ENCODE measurements at places on chromosomes 2 and 18.

- DNase-seq = no peak
Observed at GRCh38 chr2:215029936-215030335, 108.5 kb downstream of the ABCA12 start.

DNA sequence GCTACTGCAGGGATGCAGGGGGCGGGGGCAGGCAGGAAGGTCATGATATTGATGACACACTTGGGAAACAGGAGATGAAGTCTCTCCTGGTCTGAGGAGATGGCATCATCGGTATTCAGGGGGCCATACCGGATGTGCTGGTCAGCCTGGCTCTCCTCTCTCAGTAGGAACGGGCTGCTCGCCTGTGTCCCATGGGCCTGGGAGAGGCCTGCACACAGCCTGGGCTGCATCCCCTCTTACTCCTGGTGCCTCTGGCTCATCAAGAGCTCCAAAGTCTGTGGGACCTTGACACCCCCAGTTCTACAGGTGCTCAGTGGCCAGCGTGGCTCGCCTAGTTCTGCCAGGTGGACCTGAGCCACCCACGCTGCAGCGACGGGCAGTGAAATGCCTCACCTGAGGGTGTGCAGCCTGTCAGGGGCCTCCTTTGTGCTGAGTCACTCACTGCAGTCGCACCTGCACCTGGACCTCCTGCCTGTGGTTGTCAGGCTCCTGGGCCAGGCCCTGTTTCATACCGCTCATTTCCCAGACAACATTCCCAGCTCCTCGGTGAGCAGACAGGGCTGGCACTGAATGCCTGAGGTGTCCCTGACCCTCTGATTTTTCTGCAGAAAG is 18.6 kb upstream of the CNDP1 start:
- no peak for DNase-seq

DNA sequence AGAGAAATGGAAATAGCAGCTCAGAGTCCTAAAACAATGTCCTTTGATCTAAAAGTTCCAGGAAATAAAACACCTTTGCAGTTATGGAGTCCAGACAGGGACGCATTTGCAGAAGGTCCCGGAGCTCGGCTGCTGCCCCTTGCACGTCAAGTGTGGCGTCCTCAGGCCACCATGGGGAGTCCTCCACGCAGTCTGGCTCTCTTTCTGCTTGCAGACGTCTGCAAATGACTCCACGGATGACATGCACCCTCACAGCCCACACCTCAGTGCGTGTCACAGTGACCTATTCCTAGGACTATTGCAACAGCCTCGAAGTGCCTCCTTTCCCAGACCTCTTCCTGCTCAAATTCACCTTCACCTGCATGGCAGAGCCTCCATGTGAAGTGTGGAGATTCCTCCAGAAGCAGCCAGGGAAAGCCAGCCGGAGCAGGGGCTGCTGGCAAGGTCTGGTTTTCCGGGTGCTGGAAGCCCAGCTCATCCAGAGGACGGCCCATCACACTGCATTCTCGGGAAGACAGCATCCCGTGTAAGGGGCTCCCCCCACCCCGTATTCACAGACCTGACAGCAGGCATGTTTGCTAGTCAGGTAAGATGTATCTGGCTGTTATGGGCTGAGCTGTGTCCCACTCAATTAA is 137.7 kb downstream of the ASB1 start:
- no peak for DNase-seq

DNA sequence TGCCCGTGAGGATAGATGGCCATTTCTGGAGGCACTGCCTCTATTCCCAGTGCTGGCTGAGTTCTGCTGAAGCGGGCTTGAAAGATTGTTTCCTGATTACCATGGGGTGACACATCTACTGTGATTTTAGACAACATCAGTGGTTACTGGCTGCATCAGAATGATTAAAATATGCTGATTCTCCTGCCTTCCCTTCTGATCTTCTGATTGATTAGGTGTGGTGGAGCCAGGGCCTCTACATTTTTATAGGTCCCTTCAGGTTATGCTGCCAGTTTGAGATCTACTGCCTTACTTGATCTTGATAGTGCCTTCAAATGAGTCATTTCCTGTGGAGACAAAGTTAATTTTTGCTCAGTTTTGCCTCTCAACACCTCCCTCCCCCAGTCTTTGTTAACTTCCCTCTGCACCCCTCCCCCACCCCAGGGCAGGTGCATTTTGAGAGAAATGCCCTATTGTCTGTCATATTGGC is 31.6 kb upstream of the SNORC start:
- peak; percentile 59 for DNase-seq

GRCh38 chr2:236993-237539 is 26.8 kb downstream of the SH3YL1 start:
- no peak for DNase-seq

DNA sequence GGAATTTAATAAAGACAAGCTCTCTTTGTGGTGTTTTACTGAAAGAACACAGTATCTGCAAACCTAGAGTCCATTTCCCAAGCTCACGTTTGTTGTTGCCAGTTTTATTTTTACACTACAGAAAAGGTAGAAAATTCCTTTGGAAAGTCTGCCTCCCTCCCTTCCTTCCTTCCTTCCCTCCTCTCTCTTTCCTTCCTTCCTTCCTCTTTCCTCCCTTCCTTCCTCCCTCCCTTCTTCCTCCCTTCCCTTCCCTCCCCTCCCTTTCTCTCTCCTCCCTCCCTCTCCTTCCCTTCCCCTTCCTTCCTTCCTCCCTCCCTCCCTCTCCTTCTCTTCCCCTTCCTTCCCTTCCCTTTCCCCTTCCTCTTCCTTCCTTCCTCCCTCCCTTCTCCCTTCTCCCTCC is 136.3 kb upstream of the REV1 start:
- DNase-seq = no peak

DNA sequence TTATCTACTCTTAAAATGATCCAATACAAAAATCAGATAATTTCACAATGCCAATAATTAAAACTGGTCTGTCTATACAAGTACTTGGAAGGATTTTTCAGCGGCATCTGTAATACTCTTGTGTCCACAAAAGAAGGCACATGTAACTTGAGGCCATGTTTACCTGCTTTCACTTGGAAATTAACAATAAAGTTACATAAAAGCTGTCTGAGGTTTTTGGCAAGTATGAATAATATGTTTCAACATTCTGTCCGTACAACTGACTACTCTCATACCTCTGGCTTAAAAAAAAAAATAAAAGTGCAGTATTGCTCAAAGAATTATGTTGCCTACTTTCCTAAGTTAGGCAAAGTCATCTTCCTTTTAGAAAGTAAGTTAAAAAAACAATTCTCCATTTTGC is 253.6 kb downstream of the NBAS start:
- no peak for DNase-seq

GRCh38 chr2:36482576-36483214 is 115.3 kb downstream of the FEZ2 start:
- no peak for DNase-seq

- DNase-seq = no peak
Observed at GRCh38 chr2:209526561-209526960, 102.7 kb downstream of the MAP2 start.

DNA sequence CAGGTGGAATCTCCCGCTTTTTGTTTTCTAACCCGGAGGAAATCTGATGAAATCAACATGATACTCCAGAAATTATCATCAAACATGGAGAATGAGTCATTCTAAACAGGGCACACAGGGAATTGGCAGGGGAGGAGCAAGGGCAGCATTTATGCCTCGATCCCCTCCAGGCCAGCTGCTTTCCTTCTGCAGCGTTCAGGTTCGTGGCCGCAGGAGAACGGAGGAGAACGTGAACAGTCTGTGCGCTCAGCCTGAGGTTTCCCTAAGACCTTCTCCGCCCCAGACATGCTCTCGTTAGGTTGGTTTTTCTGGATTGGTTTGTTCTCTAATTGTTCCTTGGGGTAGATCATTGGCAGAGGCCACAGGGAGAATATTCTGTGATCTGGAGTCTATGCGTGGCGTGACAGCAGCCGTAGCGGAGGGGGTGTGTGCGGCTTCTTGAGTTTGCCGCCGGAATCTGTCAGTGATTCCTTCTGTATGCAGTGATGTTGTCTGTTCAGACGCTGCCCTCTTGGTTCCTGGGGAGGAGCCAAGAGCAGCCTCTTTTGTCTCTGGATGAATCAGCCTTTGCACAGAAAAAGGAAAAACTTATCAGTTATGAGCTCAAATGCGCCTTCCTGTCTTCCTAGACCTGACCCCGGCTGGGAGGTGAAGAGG is 75.9 kb downstream of the SH3BP4 start:
- DNase-seq = no peak

GRCh38 chr2:134578316-134578715 is 140.5 kb downstream of the TMEM163 start:
- DNase-seq = no peak

GRCh38 chr2:108220191-108220590 is 19.6 kb upstream of the SULT1C3 start:
- DNase-seq = no peak

DNA sequence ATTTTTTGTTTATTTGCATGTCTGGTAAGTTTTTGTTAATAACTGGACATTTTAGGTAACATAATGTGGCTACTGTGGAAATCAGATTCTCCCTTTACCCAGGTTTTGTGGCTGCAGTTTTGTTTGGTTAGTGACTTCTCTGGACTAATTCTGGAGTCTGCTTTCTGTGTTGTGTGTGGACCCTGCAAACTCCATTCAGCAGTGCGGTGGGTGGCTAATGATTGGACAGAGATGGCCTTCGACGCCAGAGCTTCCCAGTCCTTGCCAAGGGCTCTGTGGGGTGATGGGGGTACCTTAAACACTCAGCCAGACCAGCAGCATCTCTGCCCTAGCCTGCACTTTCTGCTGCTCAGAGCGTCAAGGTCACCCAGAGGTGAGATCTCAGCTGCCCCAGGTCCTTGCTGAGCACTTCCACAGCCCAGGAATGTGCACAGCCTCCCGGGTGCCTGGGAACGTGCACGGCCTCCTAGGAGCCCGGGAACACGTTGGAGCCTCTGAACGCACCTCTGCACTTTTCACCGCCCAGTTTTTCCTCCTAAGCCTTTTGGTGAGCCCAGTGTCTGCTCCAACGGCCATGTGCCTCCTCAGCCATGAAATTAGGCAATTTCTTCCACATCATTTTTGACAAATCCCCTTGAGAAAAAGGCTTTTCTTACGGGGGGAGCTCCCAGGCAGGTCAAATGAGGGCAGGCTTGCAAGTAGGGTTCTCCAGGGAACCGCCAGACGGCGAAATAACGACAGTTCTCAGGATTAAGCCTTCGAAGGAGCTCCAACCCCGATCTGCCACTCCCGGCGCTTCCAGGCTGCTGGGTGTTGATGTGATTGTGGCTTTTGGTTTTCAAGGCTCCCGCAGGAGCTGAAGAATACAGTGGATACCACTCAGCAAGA is 35.2 kb upstream of the KLF11 start:
- no peak for DNase-seq

DNA sequence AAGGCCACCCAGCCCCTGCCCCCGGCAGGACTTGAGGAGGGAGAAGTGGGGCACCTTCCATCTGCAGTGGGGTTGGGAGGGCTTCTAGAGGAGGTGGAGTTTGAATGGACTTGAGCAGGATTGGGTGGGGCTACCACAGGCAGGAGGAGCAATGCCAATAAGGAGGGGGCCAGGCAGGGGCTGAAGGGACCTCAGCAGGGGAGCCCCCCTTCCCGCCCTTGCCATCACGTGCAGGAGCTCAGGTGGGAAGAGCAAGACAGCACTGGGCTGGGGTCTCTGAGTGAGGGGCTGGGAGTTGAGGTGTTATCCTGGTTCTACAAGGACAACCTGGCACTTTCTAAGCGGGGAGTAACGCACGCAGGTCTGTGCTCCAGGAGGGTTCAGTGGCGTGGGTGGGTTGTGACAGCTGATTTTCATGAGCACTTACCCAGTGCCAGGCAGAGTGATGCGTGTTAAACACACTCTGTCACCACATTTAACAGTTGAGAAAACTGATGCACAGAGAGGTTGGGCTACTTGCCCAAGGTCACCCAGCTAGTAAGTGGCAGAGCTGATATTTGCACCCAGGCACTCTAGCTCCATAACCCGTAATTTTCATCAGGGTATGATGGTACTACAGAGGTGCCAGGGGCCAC is 4.8 kb downstream of the CHRND start:
- DNase-seq = no peak

- DNase-seq = no peak
Observed at GRCh38 chr2:174054926-174055325, 89.8 kb upstream of the SP3 start.

DNA sequence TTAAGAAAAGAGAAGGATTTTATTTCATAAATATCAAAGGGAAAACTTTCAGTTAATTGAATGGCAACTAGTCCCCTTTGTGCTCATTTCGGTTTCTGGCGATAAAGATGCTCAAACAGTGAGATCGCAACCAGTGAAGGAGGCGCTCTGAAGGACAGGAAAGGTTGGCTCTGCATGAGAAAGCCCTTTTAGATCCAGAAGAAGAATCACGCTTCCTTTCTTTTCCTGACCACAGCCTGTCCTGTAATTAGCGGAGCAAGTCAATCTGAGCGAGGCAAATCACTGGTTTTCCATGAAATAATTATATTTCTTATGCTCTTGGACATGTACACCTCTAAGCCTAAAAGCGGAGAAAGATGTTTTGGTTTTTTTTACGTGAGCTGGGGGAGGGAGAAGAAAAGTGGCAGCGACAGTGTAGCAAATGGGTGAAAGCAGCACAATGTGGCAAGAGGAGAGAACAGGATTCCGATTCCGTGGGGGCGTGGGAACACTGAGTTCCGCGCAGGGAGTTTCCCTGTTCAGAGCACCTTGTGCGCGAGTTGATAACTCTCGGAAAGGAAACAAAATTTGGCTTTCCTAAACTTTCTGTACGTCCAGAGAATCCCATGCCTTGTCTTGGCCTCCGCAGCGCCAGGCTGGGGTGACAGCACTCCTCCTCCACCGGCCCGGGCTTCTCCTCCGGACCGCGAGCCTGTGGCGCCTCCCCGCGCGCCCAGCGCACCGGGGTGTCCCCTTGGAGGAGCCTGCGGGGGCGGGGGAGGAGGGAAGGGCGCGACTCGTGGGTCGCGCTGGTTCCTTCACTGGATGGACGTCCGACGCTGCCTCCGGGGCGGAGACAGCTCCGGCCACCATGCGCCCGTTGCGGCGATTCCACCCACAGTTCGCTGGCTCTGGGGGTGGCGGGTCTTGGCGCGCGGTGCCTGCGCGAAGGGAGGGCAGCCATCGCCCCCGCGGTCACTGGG is 620 bp upstream of the SLC9A2 start:
- DNase-seq = peak; percentile 33

DNA sequence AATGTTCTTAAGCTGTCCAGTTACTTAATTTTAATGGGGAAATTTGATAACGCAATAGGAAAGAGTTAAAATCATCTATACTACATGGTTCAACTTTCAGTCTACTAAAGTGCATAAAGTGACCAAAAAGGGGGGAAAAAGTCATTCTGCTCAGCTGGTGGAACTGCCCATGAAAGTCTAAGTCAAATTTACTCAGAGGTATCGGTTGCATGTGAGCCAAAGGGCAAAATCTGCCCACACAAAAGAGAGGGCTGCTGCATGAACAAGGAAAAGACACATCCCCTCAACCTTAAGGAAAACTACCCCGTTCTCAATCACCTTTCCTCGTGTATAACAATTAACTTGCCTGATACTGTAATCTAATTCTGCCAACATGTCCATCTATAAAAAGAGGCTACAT is 126.1 kb downstream of the TCF4 start:
- no peak for DNase-seq

GRCh38 chr2:170842785-170843184 is 26.1 kb downstream of the GAD1 start:
- no peak for DNase-seq

GRCh38 chr2:48488545-48488944 is 41.4 kb upstream of the STON1 start:
- no peak for DNase-seq

- no peak for DNase-seq
Observed at GRCh38 chr2:120883607-120884440, 148.2 kb downstream of the GLI2 start.

All from GM13977 (cell line).